ENCODE measurements at places on chromosomes 6 and 20.
A peak's percentile ranks its signal among the peaks of the same experiment; 100 is the strongest.

- no peak for DNase-seq
Observed at GRCh38 chr6:24887545-24888140, 48.1 kb downstream of the RIPOR2 start.

DNA sequence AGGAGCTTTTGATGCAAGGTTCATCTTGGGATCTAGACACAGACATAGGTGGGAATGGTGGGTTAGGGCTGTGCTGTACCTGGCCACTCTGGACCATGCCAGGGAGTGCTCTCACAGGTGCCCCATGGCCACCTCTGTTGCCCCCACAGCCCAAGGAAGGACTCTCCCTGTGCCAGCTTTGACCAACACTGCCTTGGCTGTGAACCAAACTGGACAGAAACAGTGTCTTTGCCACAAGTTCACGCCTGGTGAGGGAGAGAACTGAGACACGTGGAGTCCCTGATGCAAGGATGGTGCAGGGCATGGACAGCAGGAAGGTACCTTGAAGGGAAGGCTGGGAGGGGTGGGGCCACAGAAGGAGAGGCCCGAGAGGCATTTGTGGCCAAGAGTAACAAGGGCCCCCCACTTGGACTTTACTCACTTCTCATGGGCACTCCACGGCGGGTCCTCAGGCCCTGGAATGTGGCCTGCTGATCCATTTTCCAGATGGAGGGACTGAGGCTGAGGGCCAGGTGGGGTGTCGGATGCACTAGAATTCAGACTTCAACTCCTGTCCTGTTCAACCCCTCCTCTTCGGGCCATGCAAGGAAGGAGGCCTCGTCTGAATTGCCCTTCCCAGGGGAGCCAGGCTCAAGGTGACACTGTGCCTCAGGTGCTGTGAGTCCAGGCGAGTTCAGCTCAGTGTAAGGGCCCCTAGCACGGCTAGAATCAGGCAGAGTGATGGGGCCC, 103.3 kb downstream of the YTHDF1 start:
- DNase-seq: peak; percentile 16

GRCh38 chr20:10682939-10683338, 9.1 kb upstream of the JAG1 start:
- no peak for DNase-seq

DNA sequence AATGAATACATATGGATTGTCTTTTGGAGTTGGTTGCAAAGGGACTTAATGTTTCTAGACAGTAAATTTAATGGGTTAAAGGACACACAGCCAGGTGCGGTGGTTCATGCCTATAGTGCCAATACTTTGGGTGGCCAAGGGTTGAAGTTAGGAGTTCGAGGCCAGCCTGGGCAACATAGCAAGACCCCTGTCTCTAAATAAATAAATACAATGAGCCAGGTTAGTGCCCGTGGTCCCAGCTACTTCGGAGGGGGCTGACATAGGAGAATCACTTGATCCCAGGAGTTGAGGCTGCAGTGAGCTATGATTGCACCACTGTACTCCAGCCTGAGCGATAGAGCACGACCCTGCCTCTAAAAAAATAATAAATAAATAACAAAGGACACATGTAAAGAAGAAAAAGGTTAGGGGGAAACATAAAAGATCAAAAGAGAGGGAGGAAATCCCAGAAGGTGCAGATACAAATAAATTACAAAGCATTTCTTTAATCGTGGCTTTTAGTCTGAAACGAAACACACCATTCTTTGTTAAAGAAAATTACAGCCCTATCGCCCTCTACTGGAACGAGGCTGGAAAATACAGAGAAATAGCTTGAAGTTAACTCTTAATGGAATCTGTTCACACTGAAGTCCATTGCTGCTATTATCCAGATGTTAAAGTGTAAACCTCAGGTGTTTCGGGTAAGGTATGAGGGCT, 42.6 kb upstream of the SCML4 start:
- no peak for DNase-seq

- no peak for DNase-seq
Observed at GRCh38 chr6:158233214-158233795, 65.2 kb downstream of the GTF2H5 start.

GRCh38 chr6:16396497-16397319, 158.3 kb downstream of the GMPR start:
- DNase-seq: no peak

- no peak for DNase-seq
Observed at GRCh38 chr20:63234693-63235398, 859 bp upstream of the BIRC7 start.

GRCh38 chr6:15106958-15107643, 138.8 kb upstream of the JARID2 start:
- DNase-seq: no peak

DNA sequence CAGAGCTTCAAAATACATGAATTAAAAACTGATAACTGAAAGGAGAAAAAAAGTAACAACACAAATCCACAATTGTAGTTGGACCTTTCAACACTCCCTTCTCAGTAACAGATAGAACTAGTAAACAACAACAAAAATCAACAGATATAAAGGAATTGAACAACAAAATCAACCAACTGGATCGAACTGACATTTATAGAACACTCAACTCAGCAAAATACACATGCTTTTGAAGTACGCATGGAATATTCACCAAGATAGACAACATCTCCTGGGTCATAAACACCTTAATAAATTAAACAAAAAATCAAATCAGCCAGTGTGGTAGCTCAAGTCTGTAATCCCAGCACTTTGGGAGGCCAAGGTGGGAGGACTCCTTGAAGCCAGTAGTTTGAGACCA, 63.3 kb downstream of the ILRUN start:
- no peak for DNase-seq

- no peak for DNase-seq
Observed at GRCh38 chr20:20463933-20464374, 96.0 kb downstream of the INSM1 start.

Measured in activated naive CD8-positive, alpha-beta T cell treated with anti-CD3 and anti-CD28 coated beads, Interleukin-2, amount 10 ng/mL, durations not matched to agents 7 days and 5 days (primary cell).